ENCODE measurements at places on chromosomes 3 and 15. TPM values are rescaled to one million over a fixed set of nuclear protein-coding genes. Genes with fewer than 3 reads are reported as not detected.

FBXL22 gene
- 0.68 TPM for polyA plus RNA-seq

SERPINI2 gene
- polyA plus RNA-seq = not detected

CTXN2 gene
- polyA plus RNA-seq = not detected

SKOR1 gene
- polyA plus RNA-seq = not detected

FETUB gene
- polyA plus RNA-seq = not detected

POTEB3 gene
- not detected for polyA plus RNA-seq

LRRN1 gene
- polyA plus RNA-seq = 0.23 TPM

All from CD4-positive, CD25-positive, alpha-beta regulatory T cell (primary cell).